ENCODE measurements at places on chromosomes 4 and X.

DNA sequence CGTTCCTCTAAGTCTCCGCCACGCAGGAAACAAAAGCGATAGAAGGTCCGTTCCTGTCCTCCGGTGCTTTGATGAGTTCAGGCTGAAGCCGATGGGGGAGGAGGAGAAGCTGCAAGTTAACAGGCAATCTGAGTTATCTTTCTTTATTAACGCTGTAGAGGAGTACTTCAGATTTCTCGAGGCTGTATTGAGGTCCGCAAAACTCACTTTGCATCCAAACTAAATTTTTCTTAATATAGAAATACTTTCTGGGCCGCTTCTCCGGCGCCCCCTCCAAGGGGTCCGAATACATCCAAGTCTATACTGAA lies 395 bp upstream of the SOWAHB start:
- peak; percentile 44 for DNase-seq

DNA sequence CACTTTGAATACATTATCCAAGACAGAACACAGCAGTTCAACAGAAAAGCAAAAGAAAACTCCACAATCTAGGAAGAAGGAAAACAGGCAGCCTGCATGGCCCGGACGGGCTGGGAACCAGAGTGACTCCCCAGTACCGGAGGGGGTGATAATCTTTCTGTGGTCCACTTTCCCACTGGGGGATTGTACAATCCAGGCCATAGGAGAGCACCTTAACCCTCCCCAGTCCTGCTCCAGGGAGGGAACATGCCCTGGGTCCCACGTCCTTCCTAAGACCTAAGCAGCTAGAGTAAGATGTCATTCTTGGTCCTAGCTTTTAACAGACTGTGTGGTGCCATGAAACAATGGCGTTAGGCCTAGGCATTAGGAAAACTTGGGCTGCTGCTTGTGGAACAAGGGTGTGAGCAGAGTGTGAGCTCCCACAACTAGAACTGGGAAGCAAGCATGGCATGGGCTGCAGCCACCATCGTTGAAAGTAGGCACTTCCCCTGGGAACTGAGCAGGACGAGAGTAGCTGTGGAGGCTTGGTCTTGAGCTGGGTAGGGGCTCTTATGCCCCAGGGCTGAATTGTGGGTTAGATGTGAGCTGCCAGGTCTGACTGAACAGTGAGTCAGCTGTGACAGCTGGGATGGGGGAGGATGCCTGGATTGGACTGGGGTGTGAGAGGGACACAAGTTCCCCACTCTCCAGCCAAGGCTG lies 42.4 kb downstream of the NAT8L start:
- no peak for DNase-seq

DNA sequence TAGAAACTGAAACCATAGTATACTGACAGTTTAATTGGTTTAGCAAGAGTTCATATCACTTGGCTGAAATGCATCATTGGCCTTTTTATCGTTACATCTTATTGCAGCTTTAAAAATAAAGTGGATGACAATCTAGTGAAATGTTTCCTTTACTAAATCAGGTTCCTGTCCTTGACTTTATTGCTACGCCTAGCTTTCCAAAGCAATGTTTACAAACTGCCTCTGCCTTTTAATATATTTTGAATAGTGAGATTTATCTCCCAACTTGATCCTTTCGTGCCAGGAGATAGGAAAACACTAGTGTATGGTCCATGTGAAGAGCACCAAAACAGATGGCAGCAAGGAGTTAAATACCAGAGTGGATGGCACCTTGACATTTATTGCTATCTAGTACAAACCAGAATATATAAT lies 67.0 kb downstream of the GPC3 start:
- DNase-seq, result no peak

DNA sequence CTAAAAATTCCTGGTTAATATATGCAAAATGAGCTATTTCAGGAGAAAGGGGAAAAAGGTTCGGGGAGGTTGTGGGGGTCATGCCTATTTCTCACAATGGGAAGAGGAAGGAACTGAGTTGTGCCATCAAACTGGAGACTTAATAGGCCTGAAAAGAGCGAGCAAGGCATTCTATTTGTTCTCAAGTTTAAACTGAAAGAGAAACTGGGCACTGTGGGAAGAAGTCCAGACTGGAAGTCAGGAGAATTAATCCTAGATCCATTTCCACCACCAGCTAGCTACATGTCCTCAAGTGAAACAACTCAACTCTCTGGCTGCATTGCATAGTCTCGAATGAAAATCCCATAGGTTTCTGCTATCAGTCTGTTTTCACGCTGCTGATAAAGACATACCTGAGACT lies 50.6 kb downstream of the PPARGC1A start:
- no peak for DNase-seq

GRCh38 chr4:10009861-10010500 lies 11.3 kb downstream of the SLC2A9 start:
- DNase-seq, result peak; percentile 6

DNA sequence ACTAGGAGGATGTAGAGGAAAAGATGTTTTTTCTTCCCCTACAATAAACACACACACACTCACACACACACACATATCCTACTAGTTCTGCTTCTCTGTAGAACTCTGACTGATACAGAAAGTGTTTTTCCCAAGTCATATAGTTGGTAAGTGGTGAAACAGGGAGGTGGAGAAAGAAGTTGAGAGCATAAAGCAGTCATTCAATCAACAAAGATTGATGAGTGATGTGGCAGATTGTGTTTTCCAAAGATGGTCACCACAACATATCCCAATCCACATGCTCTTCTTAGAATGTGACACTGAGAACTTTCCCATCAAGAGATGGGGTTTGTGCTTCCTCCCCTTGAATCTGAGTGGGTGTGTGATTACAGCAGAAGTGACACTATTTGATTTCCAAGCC lies 123.4 kb upstream of the ATP6AP2 start:
- no peak for DNase-seq

- DNase-seq, result no peak
These were observed 136.0 kb upstream of the STX18 start for GRCh38 chr4:4677556-4678522.

GRCh38 chrX:118148737-118149136 lies 32.1 kb upstream of the KLHL13 start:
- DNase-seq, result no peak

GRCh38 chrX:118251271-118251670 lies 94.6 kb upstream of the WDR44 start:
- DNase-seq, result no peak

DNA sequence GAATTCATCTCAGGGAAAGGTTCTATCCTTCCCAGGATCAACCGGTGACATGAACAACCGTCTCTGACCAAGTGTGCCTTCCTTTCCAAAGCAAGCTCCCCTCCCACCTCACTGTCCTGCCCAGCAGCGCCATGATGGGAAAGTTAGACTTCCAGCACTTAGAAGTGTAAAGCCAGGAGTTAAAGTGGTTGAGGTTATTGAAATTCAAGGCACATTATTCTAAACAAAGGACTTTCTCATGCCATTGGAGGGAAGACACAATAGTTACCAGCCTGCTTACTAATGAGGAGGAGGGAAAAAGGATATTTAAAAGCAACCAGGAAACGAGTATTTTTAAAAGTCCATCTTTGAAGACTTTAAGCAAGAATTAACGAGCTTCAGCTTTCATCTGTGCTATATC lies 96.8 kb downstream of the NSUN7 start:
- no peak for DNase-seq

GRCh38 chr4:86970447-86971354 lies 35.9 kb downstream of the AFF1 start:
- no peak for DNase-seq

DNA sequence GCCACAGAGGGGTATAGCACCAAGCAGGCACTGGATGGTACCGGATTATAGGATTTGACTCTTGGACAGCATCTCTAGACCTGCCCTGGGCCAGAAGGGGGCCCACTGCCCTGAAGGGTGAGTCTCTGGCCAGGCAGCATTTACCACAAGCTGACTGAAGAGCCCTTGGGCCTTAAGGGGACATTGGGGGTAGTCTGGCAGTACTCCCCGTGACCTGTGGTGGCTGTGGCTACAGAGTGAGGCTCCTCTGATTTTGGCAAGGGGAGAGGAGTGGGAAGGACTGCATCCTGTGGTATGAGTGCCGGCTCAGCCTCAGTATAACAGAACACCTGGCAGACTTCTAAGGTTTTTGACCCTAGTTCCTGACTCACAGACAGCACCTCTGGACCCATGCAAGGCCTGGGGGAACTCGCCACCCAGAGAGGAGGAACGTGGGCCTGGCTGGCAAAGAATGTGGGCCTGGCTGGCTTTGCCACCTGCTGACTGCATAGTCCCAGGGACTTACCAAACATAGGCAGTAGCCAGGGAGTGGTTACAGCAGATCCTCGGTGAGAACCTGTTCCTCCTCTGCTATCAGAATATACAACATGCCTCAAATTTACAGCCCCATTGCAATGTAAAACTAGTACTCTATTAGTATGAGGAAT lies 48.1 kb downstream of the ABCB7 start:
- DNase-seq, result no peak

- no peak for DNase-seq
These were observed 208.1 kb upstream of the EOLA2 start for GRCh38 chrX:150146271-150146896.

DNA sequence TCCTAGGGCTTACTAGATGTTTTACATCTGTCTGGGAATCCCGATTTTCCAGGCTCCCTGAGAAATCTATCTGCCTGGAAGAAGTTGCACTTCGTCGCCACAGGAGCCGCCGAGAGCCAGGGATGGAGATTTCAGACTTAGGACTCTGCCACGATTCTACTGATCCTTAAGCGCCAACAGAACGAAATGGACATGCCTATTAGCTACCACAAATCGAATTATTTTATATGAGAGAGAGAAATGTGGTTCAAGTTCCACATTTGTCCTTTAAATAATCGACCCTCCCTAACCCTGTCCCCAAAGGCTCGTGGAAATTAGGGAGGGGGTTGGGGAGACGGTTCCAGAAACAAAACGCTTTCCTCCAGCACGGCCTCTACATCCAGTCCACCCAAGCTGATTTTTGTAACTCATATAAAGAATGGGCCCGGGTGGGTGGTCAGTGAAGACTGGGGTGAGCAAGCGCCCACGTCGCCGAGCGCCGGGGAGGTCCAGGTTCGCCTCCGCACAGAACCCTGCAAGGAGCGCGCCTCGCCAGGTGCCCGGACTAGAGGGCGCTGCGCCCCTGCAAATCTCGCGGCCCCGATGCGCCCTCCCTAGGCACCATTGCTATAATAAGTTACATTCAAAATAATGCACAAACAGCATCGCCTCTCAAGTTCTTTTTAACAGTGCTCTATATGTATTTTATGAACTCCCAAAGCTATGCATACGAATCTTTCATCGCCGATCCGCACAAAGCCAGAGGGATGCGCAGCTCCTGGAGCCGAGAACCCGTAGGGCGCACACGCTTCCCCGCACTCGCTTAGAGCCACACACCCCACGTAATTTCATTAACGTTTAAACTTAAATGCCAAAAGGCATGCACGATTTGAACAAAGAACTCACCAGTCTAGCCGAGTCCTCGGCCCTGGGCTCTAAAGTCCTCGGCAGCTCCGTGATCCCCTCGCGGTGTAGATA lies 2.1 kb upstream of the FAT1 start:
- peak; percentile 82 for DNase-seq

GRCh38 chrX:148441387-148441786 lies 59.0 kb upstream of the AFF2 start:
- DNase-seq, result no peak

GRCh38 chrX:53071604-53072417 lies 10.4 kb upstream of the TSPYL2 start:
- peak; percentile 6 for DNase-seq

- DNase-seq, result no peak
These were observed 23.0 kb downstream of the ZNF721 start for GRCh38 chr4:475962-476361.

- no peak for DNase-seq
These were observed 1877.9 kb upstream of the PCDH7 start for GRCh38 chr4:28842271-28842670.

DNA sequence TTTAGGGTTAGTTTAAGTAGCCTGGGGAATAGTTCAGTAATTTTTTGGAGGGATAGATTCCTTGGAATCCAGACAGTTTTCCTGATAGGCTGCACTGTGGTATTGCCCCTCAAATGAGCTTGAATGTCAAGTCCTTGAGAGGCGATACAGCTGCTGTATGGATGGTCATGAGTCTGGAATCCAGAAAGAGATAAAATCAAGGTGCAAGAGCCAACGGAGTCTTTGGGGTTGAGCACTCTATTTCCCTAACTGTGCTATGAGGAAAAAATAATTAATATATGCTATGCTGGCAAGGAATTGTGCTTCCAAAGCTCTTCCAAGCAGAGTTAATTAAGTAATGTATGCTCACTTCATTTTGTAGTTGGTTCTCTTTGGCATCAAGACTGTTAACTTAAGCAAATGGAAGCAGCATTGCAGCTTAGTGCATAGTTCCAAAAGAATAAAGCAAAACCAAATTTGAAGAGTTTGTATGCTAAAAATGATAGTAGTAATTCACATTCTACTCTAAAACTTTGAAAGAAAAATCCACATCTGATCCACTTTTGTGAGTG lies 48.8 kb downstream of the LIMCH1 start:
- DNase-seq, result no peak
